ENCODE measurements at places on chromosomes 13 and 19. TPM values are rescaled to one million over a fixed set of nuclear protein-coding genes. Genes with fewer than 3 reads are reported as not detected.

GRCh38 chr19:38920602-38921419, 8.8 kb upstream of the CCER2 start:
- H3K27ac ChIP-seq: no peak overlapping the region
- DNase-seq: no peak
- peaks cover 20% of the 10 kb centered on the region for H3K36me3 ChIP-seq
- no peaks in the 10 kb centered on the region for H3K4me1 ChIP-seq

DNA sequence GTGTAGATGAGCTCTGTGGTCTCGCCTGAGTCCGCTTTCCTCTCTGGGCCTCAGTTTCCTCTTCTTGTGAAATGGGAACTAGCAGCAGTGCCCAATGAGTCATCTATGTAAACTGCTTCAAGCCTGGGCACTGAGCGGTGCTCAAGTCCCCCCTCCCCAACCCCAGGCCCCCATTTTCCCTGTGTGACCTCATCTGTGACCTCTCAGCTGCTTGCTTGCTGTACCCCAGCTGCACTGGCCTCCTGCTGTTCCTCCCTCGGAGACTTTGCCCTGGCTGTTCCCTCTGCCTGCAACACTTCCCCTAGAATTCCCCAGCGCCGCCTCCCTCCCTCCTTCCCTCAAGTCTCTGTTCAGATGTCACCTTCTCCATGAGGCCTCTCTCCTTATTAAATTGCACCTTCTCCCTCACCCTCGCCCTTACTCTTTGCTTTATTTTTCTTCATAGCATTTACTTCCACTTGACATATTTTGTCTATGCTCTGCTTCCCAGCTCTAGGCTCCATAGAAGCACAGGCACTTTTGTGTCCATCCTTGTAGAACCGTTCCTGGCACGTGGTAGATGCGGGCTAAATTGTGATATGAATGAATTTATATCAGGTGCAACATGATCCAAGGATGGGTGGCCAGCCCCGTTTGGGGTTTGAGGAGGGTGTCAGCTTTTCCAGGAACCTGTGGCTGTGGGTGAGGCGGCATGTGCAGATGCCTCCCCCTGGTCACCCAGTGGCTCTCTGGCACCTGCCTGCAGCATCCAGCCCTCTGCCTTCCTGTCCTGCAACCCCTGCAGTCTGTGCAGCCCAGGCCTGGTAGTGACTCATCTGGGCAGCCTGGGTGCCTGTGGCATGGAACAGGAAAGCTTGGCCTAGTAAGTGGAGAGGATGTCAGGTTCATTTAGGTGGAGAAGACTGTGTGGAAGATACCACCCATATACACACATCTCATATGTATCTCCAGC, 26.3 kb downstream of the SIPA1L3 start:
- peaks cover 11% of the 10 kb centered on the region for H3K4me1 ChIP-seq
- H3K4me3 ChIP-seq: no peak overlapping the region
- peaks cover 1% of the 10 kb centered on the region for H3K36me3 ChIP-seq
- peak; percentile 61 for DNase-seq
- no peaks in the 10 kb centered on the region for H3K27me3 ChIP-seq
- no peak overlapping the region for H3K27ac ChIP-seq

GRCh38 chr19:6776999-6777398, 4.5 kb downstream of the VAV1 start:
- DNase-seq: no peak
- H3K27me3 ChIP-seq: no peaks in the 10 kb centered on the region
- H3K36me3 ChIP-seq: no peaks in the 10 kb centered on the region
- no peak overlapping the region for H3K27ac ChIP-seq
- H3K4me1 ChIP-seq: no peaks in the 10 kb centered on the region

GRCh38 chr19:49213791-49214190, 56.2 kb downstream of the TRPM4 start:
- DNase-seq: no peak
- H3K4me3 ChIP-seq: no peak overlapping the region

- DNase-seq: peak; percentile 49
- H3K4me3 ChIP-seq: no peak overlapping the region
- H3K27me3 ChIP-seq: no peaks in the 10 kb centered on the region
- H3K27ac ChIP-seq: no peak overlapping the region
- H3K4me1 ChIP-seq: peaks cover 2% of the 10 kb centered on the region
Measured at GRCh38 chr13:41365631-41366030, 54.6 kb downstream of the NAA16 start.

GRCh38 chr13:48320891-48321510, 17.4 kb downstream of the RB1 start:
- no peaks in the 10 kb centered on the region for H3K4me1 ChIP-seq
- no peak overlapping the region for H3K27ac ChIP-seq
- no peaks in the 10 kb centered on the region for H3K27me3 ChIP-seq

DNA sequence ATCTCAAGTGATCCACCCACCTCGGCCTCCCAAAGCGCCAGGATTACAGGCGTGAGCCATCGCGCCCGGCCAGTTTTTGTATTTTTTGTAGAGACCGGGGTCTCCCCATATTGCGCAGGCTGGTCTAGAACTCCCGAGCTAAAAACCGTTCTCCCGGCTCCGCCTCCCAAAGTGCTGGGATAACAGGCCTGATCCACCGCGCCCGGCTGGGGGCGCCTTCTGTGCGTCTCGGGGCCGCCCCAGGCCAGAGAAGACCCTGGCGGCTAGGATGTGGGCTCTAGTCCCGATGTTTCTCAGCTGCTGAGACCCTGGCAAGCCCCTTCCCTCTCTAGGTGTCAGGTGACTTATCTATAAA, 3.6 kb downstream of the ARHGAP45 start:
- peaks cover 3% of the 10 kb centered on the region for H3K4me1 ChIP-seq
- no peak overlapping the region for H3K4me3 ChIP-seq
- peaks cover 45% of the 10 kb centered on the region for H3K27me3 ChIP-seq
- DNase-seq: no peak
- no peaks in the 10 kb centered on the region for H3K36me3 ChIP-seq

DNA sequence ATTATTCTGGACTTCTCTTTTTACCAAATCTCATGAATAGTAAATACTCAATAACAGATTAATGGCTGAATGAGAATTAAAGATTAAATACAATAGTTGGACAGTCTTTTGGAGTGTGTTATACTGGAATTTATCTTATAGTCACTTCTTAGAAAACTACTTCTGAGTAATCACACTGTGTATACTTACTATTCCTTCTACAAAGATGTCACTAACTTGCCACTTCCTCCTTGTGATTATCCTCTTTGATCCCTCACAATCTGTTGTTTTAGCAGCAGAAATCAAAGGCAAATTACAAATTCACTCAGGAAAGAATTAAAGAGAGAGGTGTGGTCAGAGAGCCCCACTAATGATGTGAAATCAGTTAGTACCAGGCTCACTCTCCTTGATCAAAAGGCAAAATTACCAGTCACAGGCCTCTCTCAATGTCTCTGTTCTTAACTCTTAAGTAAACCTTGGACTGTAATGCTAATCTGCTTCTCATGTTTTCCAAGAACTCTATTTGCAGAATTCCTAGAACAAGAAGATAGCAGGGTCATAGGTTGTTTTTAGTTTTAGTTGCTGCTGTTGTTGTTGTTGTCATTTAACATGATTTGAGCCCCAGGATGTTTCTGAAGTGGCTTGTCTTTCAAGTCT, 37.3 kb upstream of the FNDC3A start:
- H3K27me3 ChIP-seq: no peaks in the 10 kb centered on the region
- no peaks in the 10 kb centered on the region for H3K4me1 ChIP-seq
- H3K36me3 ChIP-seq: no peaks in the 10 kb centered on the region
- H3K27ac ChIP-seq: no peak overlapping the region
- H3K4me3 ChIP-seq: no peak overlapping the region

DNA sequence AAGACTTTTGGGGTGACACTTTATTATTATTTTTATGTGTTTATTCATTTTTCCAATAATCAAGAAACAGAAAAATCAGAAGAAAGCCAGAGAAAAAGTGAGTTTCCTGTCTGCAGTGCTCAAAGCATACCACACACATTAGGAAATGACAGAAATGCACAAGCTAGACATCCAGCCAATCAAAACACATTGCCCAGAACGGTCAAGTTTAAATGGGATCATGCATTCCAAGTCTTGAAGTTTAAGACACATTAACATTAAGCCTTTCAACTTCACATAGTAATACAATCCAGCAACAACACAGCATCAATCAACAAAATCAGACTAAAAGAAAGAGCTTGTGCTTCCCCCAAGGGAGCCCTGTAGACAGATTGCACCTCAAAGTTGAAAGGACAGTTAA, 28.7 kb upstream of the MEDAG start:
- H3K4me1 ChIP-seq: peaks cover 38% of the 10 kb centered on the region
- peak; percentile 82 for DNase-seq
- no peak overlapping the region for H3K27ac ChIP-seq
- H3K4me3 ChIP-seq: no peak overlapping the region
- no peaks in the 10 kb centered on the region for H3K27me3 ChIP-seq

GRCh38 chr13:30722361-30722760, 13.0 kb upstream of the ALOX5AP start:
- no peaks in the 10 kb centered on the region for H3K27me3 ChIP-seq
- no peak overlapping the region for H3K27ac ChIP-seq
- peak; percentile 66 for DNase-seq
- H3K36me3 ChIP-seq: no peaks in the 10 kb centered on the region
- peaks cover 13% of the 10 kb centered on the region for H3K4me1 ChIP-seq

DNA sequence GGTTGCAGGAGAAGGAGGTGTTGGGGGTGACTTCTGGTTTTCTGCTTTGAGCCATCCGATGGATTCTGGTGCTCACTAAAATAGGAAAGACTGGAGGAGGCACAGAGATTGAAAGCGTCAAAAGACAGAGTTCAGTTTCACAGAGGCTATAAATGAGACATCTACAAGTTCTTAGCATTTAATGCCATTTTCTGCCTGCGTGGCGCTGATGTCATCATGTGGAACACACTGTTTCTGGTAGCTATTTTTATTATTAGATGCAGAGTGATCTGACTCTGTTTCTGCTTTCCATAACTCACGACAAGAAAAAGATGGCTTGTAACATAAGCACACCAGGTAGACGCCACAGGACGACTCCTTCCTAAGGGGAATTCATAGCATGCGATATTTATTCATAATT, 3.3 kb upstream of the SLC39A3 start:
- no peak overlapping the region for H3K4me3 ChIP-seq
- no peak overlapping the region for H3K27ac ChIP-seq
- no peaks in the 10 kb centered on the region for H3K36me3 ChIP-seq

DNA sequence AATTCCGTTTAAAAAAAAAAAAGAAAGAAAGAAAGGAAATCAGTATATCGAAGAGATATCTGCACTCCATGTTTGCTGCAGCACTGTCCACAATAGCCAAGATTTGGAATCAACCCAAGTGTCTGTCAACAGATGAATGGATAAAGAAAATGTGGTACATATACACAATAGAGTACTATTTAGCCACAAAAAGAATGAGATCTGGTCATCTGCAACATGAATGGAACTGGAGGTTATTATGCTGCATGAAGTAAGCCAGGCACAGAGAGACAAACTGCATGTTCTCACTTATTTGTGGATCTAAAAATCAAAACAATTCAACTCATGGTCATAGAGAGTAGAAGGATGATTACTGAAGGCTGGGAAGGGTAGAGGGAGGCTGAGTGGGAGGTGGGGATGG, 16.3 kb downstream of the ZNF565 start:
- no peaks in the 10 kb centered on the region for H3K4me1 ChIP-seq
- H3K27me3 ChIP-seq: no peaks in the 10 kb centered on the region
- no peak overlapping the region for H3K27ac ChIP-seq
- peaks cover 16% of the 10 kb centered on the region for H3K36me3 ChIP-seq
- H3K4me3 ChIP-seq: no peak overlapping the region

DNA sequence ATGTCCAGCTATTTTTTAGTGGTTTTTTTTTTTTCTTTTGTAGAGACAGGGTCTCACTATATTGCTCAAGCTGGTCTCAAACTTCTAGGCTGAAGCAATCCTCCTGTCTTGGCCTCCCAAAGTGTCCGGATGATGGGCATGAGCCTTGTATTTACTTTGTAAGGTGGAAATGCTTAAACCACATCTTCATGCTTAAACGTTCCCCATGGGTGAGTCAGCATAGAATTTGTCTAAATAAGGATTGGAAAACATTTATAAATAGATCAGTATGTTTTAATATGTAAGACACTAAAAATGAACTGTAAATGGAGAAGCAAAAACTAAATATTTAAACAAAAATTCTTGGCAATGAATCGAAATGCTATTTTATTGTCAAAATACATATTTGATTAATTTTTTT, 698.0 kb downstream of the PCDH9 start:
- H3K27me3 ChIP-seq: no peaks in the 10 kb centered on the region
- H3K4me1 ChIP-seq: peaks cover 8% of the 10 kb centered on the region
- no peaks in the 10 kb centered on the region for H3K36me3 ChIP-seq
- H3K27ac ChIP-seq: peak overlapping the region; percentile 62
- peak; percentile 90 for DNase-seq

GRCh38 chr19:33368074-33368864, 5.2 kb upstream of the CEBPG start:
- no peaks in the 10 kb centered on the region for H3K36me3 ChIP-seq
- DNase-seq: peak; percentile 65
- no peak overlapping the region for H3K4me3 ChIP-seq
- no peaks in the 10 kb centered on the region for H3K4me1 ChIP-seq

GRCh38 chr13:108427355-108427754, 157.8 kb downstream of the TNFSF13B start:
- H3K36me3 ChIP-seq: no peaks in the 10 kb centered on the region
- H3K27ac ChIP-seq: no peak overlapping the region
- H3K27me3 ChIP-seq: no peaks in the 10 kb centered on the region

Gene DMRTC2
- not detected for polyA plus RNA-seq

Gene SIGLECL1
- not detected for polyA plus RNA-seq

Gene HSH2D
- polyA plus RNA-seq: not detected

Gene JAK3
- polyA plus RNA-seq: 1.5 TPM

Gene SYNE4
- polyA plus RNA-seq: 0.34 TPM

Gene TEX101
- not detected for polyA plus RNA-seq

Gene NHLRC3
- 4.2 TPM for polyA plus RNA-seq

Gene ZNF225
- 1.5 TPM for polyA plus RNA-seq
